Choroid plexus epithelial cell (primary cell): ENCODE measurements at places on chromosomes 12 and 14.

DNA sequence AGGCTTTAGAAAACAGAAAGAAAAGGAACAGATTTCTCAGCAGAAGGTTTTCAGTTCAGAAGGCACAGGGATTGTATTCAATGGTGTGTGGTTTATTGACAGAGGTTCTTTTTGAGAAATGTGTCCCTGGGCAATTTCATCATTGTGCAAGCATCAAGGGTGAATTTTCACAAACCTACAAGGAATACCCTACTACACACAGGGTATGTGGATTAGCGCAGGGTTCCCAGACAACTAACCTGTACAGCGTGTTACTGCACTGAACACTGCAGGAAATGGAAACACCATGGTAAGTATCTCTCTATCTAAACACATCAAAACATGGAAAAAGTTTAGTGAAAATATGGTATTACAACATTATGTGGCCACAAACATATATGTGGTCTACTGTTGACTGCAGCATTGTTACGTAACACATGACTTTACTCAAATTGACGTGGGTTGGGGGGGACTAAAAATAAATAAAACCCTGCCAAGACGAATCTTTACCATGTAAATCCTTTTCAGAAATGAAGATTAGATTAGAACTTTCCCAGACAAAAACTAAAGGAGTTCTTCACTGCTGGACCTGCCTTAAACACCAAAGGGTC is 893.1 kb downstream of the TMEM121 start:
- DNase-seq = no peak

GRCh38 chr12:68303850-68304249 is 28.3 kb downstream of the MDM1 start:
- DNase-seq = peak; percentile 66

DNA sequence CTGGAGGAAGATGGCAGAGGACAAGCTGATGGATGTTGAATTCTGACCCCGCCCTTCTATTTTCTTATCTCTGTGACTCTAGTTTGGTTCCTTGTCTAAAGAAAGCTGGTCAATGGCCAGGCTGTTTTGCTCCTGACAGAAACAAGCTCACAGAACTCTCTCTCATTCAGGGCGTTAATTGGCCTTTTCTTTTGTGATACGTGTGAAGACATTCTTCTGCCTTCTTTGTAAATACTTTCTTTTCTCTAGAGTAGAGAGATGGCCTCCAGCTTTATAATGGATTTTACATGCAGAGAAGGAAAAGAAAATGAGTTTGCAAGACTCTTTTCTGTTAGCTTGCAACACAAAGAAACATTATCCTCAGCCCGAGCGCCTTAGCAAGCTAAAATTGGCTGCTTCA is 492.2 kb upstream of the CCDC196 start:
- no peak for DNase-seq

- DNase-seq = peak; percentile 25
Measured at GRCh38 chr12:39692258-39692853, 72.8 kb upstream of the ABCD2 start.

DNA sequence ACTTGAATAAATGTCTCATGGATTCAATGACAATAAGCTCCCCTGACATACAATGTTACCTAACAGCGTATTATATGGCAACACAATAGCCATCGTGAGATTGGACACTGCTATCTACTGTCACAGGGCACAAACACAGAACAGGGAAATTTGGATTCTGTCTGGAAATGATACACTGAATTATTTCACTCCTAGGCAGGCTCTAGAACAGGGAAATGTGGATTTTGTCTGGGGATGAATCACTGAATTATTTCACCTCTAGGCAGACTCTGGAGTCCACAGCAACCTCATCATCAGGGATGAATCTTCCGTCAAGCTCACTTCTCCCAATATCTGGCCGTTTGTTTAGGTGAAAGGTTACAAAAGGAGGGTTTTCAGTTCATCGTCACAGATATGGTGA is 288.8 kb downstream of the TMEM132D start:
- DNase-seq = peak; percentile 36

DNA sequence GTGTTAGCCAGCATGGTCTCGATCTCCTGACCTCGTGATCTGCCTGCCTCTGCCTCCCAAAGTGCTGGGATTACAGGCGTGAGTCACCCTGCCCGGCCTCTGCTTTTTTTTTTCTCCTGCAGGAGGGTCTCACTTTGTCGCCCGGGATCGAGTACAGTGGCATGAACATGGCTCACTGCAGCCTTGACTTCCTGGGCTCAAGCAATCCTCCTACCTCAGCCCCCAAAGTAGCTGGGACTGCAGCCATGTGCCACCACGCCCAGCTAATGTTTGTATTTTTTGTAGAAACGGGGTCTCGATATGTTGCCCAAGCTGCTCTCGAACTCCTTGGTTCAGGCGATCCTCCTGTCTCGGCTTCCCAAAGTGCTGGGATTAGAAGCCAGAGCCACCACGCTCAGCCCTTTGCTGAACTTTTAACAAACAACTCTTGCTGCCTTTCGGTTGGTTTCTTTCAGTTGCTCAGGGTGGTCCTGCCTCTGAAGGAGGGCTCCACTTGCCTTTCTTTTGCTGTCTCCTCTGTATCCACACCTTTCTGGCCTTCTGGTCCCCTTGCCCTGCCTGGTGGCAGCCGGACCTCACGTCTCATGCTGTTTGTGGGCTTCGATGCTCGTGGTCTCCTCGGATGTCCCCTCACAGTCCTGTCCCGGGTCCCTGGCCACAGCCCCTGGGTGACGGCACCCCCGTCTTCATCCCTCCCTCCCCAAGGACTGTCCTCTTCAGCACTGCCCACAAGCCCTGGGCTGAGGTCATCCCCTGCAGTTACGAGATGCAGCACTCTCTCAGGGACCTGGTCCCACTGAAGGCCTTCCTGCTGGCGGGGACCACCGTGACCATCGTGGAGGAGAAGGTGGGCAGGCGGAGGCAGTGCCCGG is 3.8 kb upstream of the B3GNT4 start:
- DNase-seq = no peak

DNA sequence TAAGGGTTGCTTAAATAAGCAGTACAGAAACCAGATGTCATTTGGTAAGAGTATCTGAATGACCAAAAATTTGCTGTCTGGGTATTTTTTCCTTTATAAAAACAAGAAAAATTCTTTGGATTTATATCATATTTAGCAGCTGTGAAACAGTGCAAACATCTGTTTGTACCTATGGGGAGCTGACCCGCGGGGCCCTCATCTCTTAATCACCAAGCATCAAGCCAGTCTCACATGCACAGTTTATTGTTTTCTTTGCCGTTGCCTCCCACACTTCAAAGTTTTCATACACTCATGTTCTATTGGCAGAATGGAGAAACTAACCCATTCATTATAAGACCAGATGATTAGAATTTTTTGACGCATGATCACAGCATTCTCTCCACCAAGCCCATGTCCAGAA is 142.2 kb downstream of the BMP4 start:
- peak; percentile 1 for DNase-seq
